Stimulated activated naive CD8-positive, alpha-beta T cell treated with anti-CD3 and anti-CD28 coated beads, Interleukin-15, Interleukin-2, amounts not matched to agents 100 U/mL and 50 U/mL, for 24 hours (primary cell): ENCODE measurements at places on chromosomes 11 and 22.
A peak's percentile ranks its signal among the peaks of the same experiment; 100 is the strongest.

DNA sequence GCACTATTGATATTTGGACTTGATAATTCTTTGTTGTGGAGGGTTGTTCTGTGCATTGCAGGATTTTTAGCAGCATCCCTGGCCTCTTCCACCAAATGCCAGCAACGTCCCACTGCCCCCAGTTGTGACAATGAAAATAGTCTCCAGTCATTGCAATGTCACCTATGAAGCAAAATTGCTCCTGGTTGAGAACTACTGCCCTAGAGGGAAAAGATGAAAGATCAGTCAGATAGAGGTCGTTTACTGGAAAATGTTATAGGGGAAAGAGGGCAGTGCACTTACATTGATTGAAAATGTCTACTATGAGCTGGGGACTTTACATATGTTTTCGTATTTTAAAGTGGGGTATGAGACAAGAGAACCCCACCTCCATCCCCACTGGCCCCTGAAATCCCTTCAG is 77.1 kb upstream of the FAM181B start:
- no peak for DNase-seq

DNA sequence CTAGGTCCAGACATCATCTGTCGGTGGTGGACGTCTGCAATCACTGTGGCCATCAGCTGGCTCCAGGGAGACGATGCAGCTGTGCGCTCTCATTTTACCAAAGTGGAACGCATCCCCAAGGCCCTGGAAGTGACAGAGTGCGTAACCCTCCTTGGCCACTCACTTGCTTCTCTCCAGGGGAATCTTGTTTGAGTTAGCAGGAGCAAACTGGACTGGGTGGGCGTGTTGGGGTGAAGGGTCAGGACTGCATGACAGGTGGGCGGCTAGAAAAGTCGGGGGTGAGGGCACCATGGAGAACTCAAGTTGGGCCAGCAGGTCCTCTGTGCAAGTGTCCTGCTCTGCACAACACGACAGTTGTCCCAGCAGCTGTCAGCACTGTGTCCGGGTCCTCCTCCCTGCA is 16.2 kb downstream of the SHISA8 start:
- no peak for DNase-seq

DNA sequence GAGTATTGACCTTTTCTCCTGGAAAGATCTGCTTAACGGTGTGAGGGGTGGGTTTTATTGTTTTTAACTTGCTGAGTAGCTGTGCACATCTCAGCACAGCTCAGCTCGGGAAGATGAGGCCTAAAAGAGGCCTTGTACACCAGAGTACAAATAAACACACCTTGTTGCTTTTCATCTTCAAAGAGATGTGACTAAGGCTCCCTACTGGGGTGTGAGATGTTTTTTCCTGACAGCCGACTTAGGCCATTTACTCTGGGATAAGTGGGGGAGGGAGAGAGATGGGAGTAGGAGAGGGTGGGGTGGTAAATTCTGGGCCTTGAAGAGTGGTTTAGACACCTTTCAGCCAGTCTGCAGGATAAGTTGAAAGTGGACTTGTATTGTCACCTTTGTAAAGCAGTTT is 2.9 kb downstream of the LDLRAD3 start:
- no peak for DNase-seq

DNA sequence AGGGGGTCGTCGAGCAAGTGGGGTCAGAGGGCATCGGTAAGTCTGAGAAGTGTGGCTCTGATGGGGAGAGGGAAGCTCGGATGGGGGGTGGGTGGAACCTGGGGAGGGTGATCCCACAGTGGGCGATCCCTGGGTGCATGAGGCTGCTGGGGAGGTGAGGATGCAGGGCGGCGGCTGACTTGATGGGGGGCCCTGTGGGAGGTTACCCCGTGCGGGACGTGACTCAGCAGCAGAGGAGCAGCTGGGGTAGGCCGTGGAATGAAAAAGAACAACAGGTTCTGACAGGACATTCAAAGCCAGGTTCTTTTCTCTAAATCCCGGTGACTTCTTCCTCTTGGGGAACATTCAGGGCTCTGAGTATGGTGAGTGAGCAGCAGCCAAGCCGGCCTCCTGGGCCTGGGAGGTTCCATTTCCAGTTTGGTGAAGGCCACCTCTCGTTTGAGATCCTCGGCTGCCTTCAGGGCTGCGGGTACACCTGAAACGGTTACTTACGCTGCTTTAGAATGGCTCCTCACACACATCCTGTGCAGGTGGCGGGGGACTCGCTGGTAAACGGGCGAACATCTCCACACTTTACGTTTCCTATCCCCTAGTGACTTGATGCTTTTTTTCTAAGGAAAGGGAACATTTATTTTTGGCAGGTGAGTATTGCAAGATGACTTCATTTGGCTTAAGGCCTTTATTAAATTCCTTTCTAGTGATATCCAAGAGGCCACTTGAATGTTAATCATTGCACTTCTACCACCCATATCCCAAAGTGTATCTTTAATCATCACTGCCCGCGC is 278.2 kb downstream of the TBC1D22A start:
- no peak for DNase-seq

- DNase-seq = no peak
Measured at GRCh38 chr22:50705851-50706351, 32.1 kb upstream of the ACR start.

- no peak for DNase-seq
Measured at GRCh38 chr11:88035271-88035670, 140.0 kb downstream of the RAB38 start.

DNA sequence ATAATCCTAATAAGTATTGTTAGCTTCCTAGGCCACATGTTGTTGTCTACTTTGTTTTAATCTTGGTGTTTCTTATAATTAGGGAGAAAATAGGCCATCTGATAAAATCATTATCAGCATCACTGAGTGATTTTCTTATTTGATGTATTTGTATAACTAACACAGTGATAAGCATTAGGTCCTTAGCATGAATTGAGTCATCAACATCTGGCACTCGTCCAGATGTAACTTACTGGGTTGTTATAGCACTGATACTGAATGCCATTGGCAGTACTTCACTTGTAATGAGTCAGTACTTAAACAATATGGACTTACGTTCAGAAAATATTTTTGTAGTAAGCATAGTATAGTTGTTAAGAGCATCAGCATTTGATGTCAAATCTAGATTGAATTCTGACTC is 16.2 kb downstream of the API5 start:
- DNase-seq = no peak

- DNase-seq = no peak
Measured at GRCh38 chr11:69611548-69612526, 29.1 kb upstream of the CCND1 start.

GRCh38 chr11:11760838-11761237 is 80.9 kb upstream of the USP47 start:
- no peak for DNase-seq

GRCh38 chr11:62688491-62688890 is 839 bp downstream of the LRRN4CL start:
- no peak for DNase-seq

DNA sequence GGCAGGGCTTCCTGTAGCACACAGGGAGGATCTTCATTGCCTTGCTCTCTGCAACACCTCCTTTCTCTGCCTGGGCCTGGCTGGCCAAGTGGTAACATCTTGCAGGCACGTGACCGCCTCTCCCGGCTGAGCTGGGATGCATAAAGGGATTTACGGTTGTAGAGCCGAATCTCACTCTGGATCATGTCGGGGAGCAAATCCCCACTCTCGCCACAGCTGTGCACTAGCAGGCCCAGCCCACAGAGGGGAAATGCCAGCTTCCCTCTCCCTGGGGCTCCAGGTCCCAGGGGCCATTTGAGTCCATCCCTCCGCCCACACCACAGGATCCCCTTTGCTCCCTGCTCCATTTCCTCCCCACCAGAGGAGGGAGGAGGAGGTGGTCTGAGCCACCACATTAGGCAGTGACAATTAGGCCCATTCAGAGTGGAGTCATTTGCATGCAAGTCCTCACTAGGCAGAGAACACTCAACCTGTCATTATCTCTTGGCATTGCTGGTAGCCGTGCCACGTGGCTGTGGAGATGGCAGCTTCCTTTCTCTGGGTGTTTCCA is 196.7 kb downstream of the DSCAML1 start:
- DNase-seq = no peak

DNA sequence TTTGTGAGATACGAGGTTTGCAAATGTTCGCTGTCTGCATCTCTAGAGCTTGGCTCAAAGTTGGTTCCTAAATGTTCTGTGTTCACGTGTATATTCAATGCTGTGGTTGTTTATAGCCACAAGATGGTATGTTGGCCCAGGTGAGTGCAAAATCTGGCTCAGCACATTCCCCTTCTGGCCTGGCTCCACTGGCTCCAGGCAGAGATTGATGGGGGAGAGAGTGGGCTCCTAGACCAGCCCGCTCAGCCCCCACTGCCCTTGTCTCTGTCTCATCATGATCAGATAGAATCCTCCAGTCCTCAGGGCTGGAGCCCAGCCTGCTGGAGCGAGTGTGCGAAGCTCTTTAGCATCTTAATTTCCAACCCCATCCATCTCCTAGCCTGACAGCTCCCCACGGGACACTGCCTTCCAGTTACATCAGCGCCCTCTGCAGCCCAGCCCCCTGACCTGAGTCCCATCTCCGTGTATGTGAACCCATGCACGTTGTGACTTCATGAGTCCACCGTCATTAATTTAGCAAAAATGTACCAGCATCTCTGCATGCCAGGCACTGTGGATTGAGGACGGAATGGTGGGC is 2.0 kb downstream of the P2RX3 start:
- no peak for DNase-seq

- DNase-seq = peak; percentile 77
Measured at GRCh38 chr11:112555491-112556364, 295.1 kb upstream of the PLET1 start.

DNA sequence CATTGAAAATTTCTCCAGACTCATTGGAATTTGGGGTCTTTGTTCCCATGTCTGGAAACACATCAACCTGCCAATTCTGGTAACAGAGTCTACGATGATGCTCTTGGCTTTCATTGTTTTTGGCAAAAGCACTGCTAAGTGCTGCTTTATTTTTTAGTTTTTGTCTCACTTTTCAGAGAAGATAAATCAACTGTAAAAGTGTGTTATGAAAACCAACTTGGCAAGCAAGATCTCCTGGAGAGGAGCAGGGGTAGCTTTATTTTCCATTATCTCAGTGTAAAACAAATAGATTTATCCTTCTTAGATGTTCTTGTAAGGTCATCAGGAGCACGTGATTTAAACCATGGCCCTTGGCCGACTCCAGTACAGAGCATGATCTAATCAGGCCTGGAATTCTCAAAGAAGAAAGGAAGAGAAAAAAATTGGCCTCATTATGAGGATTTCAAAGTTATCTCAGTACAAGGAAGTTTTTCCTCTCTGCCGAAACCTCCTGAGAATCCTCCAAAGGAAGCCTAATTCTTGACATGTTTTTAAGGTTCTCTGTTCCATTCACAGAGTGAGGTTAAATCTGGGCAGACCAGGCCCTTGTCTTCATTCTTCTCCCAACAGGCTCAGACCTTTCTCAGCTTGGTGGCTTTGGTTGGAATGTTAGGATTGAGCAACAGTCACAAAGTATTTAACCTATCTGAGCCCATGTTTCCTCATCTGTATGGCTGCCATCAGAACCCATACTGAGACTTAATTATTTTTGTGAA is 16.4 kb upstream of the PAMR1 start:
- no peak for DNase-seq

GRCh38 chr11:45671246-45672171 is 6.1 kb upstream of the CHST1 start:
- no peak for DNase-seq

GRCh38 chr11:108197351-108197750 is 25.1 kb downstream of the NPAT start:
- DNase-seq = no peak

DNA sequence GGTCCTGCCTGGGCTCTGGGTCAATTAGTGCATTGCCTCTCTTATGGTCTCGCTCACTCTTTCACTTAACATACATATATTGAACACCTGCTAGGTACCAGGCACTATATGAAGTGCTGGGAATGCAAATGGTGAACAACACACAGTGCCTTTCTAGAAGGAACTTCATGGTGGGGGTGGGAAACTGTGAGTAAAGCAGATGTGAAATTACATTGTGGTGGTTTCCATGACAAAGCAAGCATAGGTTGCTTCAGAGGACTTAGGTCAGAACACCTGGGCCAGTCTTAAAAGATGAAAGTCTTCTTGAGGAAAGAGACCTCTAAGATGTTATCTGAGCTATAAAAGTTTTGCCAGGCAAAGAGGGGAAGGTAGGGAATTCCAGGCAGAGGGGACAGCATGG is 231.3 kb downstream of the BUD13 start:
- no peak for DNase-seq

DNA sequence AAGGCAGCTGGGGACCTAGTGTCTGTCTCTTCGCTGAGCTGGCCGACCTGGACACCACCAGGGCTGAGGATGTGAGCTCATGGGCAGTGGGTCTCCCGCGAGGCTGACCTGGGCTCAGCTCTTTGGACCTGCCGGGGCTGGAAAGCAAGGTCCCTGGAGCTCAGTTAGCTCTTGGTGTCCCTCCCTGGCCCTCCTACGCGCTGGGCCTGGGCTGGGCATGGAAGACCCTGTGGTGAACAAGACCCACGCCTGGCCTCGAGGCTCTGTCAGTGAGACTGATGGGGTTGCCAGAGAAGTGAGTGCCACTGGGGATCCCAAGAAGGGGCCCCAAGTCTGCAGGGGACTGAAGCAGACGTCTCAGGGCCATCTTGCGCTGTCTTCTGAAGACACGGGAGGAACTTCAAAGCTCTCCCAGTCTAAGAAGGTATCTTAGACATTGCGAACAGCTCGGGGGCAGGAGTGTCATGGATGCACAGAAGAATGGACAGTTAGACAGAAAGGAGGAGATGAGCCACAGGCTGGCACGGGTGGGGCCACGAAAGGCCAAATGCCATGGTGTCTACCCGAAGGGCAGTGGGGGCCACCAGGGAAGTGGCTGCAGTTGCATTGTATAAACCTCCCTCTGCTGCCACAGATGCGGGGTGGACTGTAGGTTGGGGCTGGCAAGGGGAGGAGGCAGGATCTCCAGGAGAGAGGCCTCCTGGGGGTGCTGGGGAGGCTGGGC is 31.2 kb downstream of the NFAM1 start:
- DNase-seq = no peak

DNA sequence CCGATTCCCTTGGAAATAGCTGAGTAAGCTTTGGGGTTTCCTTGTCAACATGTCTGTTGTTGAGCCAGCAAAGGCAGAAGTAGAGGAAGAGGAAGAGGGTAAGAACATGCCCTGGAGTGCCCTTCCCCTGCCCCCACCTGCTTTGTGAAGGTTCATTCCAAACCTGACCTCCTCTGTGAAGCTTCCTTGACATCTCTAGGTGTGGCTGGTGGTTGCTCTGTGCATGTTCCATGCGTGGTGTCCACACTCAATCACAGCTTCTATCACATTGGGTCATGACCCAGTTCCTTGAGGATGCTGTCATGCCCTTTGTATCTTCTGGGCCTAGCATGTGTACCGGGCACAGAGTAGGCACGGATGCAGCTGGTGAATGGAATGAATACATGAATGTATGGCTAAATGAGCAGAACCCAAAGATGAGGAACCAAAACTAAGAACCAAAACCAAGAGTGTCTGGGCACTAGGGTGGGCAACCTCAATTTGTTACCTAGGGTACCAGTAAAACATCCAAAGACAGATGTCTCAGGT is 23.7 kb upstream of the FXYD6 start:
- DNase-seq = no peak

- peak; percentile 27 for DNase-seq
Measured at GRCh38 chr11:61332281-61332796, 566 bp downstream of the DDB1 start.

- no peak for DNase-seq
Measured at GRCh38 chr11:33651990-33652389, 48.6 kb downstream of the C11orf91 start.

GRCh38 chr11:1844221-1845094 is 5.7 kb downstream of the TNNI2 start:
- DNase-seq = peak; percentile 63

GRCh38 chr22:44444341-44445306 is 53.4 kb downstream of the RTL6 start:
- DNase-seq = no peak
